Body of pancreas (tissue), 4 donors: ENCODE measurements at places on chromosomes 1 and 21. TPM values are rescaled to one million over a fixed set of nuclear protein-coding genes. Genes with fewer than 3 reads are reported as not detected.

Gene ZBTB37
- 6.2 TPM for total RNA-seq

Gene KRTAP21-2
- not detected for total RNA-seq

Gene DMRTA2
- not detected for total RNA-seq

Gene MAP3K7CL
- 5.2 TPM for total RNA-seq

Gene FCGR2B
- total RNA-seq, result 1.3 TPM

Gene HENMT1
- 1.3 TPM for total RNA-seq

Gene VHLL
- total RNA-seq, result not detected

Gene OR6N1
- total RNA-seq, result not detected

Gene LCE6A
- not detected for total RNA-seq

Gene PRELP
- total RNA-seq, result 14.8 TPM

Gene RSPO1
- total RNA-seq, result 0.66 TPM

Gene TNFRSF8
- not detected for total RNA-seq

Gene OXCT2
- 4.6 TPM for total RNA-seq

GRCh38 chr1:41983451-41983850 lies 64.7 kb upstream of the HIVEP3 start:
- H3K4me1 ChIP-seq, result no peaks in the 10 kb centered on the region
- H3K27me3 ChIP-seq, result no peaks in the 10 kb centered on the region
- no peak for DNase-seq
- H3K27ac ChIP-seq, result no peak overlapping the region
- no peaks in the 10 kb centered on the region for H3K36me3 ChIP-seq

DNA sequence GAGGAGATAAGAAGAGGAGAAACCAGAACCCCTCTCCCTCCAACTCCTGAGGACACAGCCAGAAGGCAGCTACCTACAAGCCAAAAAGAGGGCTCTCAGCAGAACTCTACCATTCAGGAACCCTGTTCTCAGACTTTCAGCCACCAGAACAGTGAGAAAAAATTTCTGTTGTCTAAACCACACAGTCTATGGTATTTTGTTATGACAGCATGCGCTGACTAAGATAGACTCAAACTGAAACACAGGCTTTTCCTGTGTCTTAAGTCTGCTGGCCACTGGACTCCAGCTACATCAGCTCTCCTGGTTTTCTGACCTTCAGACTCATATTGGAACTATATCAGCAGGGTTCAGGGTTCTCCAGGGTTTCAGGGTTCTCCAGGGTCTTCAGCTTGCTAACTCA lies 126.5 kb upstream of the TNFSF4 start:
- H3K36me3 ChIP-seq, result no peaks in the 10 kb centered on the region
- no peaks in the 10 kb centered on the region for H3K27me3 ChIP-seq
- no peaks in the 10 kb centered on the region for H3K4me1 ChIP-seq
- no peak for DNase-seq

GRCh38 chr21:14880922-14881321 lies 183.9 kb downstream of the NRIP1 start:
- no peak overlapping the region for H3K4me3 ChIP-seq
- no peaks in the 10 kb centered on the region for H3K36me3 ChIP-seq
- no peak for DNase-seq
- no peak overlapping the region for H3K27ac ChIP-seq
- peaks cover 14% of the 10 kb centered on the region for H3K4me1 ChIP-seq
- no peaks in the 10 kb centered on the region for H3K27me3 ChIP-seq

DNA sequence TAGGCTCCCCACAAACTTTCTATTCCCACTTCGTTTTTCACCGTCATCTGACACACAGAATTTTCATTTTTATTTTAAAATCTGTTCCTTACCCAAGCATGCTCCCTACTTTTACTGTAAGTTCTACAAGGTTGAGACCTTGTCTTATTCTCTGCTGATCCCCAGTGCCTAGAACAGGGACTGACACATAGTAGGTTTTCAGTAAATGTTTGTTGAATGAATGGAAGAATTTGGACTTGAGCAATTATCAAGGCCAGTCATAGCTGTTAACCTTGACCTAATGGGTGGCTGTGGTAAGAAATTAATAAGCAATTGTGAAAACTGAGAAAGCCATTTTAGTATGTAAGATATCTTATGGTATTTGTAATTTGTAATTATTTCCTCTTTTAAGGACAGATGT lies 71.1 kb downstream of the LAMC1 start:
- no peak overlapping the region for H3K27ac ChIP-seq
- no peak for DNase-seq
- no peaks in the 10 kb centered on the region for H3K27me3 ChIP-seq
- no peak overlapping the region for H3K4me3 ChIP-seq
- H3K36me3 ChIP-seq, result no peaks in the 10 kb centered on the region

GRCh38 chr1:248914796-248915381 lies 8.9 kb downstream of the PGBD2 start:
- no peaks in the 10 kb centered on the region for H3K27me3 ChIP-seq
- peaks cover 5% of the 10 kb centered on the region for H3K4me1 ChIP-seq
- H3K4me3 ChIP-seq, result no peak overlapping the region
- DNase-seq, result no peak
- no peak overlapping the region for H3K27ac ChIP-seq

GRCh38 chr1:108716437-108717230 lies 3.9 kb downstream of the FNDC7 start:
- peaks cover 9% of the 10 kb centered on the region for H3K4me1 ChIP-seq
- no peak for DNase-seq
- H3K36me3 ChIP-seq, result no peaks in the 10 kb centered on the region
- no peaks in the 10 kb centered on the region for H3K27me3 ChIP-seq

DNA sequence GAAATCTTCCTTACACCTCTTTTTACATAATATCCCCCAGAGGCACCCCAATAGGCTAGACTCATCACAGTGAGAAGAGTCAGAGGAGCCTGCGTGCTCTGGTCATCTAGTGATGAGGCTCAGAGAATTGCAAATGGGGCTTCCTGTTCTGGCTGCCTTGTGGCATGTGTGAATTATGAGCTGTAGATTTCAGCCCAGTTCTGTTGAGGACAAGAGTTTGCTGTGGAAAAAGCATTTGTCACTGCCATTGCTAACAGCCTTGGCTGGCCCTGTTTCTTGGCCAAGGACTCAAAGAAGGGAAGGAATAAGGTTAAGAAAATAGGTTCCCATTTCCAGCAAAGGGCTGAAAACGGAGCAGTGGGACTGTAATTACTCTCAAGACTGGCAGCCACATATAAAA lies 30.7 kb downstream of the MRAP start:
- H3K4me3 ChIP-seq, result no peak overlapping the region
- H3K27ac ChIP-seq, result no peak overlapping the region
- H3K27me3 ChIP-seq, result no peaks in the 10 kb centered on the region
- no peaks in the 10 kb centered on the region for H3K4me1 ChIP-seq

GRCh38 chr1:33093004-33093403 lies 12.1 kb downstream of the AZIN2 start:
- DNase-seq, result no peak
- no peaks in the 10 kb centered on the region for H3K36me3 ChIP-seq
- H3K4me3 ChIP-seq, result no peak overlapping the region

DNA sequence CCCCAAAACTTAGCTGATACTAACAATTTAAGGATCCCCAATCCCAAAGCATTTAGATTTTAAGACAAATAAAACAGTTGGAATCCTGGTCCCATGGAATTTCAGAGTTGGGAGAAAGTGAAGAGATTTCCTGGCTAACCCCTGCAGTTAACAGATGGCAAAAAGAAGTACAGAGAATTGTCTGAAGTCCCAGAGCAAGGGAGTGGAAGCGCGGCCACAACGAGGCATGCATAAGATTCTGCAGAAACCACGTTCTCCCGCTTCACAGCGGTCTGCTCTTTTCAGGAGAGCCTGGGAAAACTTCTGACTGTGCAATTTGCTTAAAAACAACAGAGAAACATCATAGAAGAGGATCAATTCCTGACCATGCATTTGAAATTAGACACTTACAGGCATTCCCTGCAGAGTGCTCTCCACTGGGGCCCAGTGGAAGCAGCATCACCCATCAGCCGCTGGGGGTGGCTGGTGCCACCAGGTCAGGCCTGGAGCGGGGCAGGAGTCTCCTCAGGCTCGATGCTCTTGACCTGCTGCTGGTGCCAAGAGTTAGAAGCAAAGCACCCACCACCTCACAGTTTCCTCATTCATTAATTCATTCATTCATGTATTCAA lies 226.7 kb upstream of the POU3F1 start:
- no peaks in the 10 kb centered on the region for H3K4me1 ChIP-seq
- no peak overlapping the region for H3K27ac ChIP-seq
- H3K36me3 ChIP-seq, result no peaks in the 10 kb centered on the region
- no peaks in the 10 kb centered on the region for H3K27me3 ChIP-seq

GRCh38 chr1:118947790-118948189 lies 40.4 kb downstream of the TBX15 start:
- H3K27me3 ChIP-seq, result no peaks in the 10 kb centered on the region
- H3K4me3 ChIP-seq, result no peak overlapping the region
- no peaks in the 10 kb centered on the region for H3K4me1 ChIP-seq
- no peak overlapping the region for H3K27ac ChIP-seq

GRCh38 chr1:73106931-73107330 lies 824.6 kb upstream of the NEGR1 start:
- H3K27me3 ChIP-seq, result no peaks in the 10 kb centered on the region
- no peaks in the 10 kb centered on the region for H3K36me3 ChIP-seq
- no peak overlapping the region for H3K27ac ChIP-seq
- no peak for DNase-seq

DNA sequence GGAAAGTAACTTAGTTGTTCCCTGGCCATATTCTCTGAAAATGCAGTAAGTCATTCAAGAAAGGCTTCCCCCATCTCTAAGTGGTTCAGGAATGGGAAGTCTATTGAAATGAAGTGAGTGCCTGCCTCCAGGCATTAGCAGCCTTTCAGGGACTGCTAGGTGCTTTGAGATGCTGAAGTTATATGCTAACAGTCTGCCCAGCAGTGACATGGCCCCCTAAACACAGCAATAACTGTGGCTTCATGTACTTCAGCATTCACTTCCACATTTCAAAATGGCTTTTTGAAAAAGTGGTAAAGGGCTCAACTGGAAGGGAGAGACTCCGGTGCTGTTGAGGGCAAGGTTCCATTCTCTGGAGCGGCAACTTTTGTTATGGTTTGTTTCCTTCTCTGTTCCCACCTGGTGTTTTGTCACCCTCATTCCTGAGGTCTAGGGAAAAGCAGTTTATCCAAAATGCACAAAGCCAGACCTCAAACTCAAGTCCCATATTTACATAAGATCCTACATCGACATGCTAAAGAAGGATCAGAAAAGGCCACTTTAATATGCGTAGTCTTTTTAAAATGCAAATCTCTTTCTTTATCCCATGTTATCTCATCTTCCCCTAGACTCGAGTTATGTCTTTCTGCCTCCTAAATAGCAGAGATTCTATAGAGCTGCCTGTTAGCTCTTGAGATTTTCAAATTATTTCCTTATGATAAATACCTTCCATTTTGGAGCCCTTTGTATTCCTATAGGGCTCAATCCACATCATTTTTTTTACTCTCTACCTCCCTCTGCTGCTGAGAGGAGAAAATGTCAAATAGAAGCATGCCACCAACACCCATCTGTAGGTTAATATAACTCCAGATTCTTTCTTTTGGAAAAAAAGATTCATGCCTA lies 34.2 kb upstream of the LRRC8C start:
- no peaks in the 10 kb centered on the region for H3K27me3 ChIP-seq
- H3K4me3 ChIP-seq, result no peak overlapping the region
- no peaks in the 10 kb centered on the region for H3K4me1 ChIP-seq
- DNase-seq, result no peak

DNA sequence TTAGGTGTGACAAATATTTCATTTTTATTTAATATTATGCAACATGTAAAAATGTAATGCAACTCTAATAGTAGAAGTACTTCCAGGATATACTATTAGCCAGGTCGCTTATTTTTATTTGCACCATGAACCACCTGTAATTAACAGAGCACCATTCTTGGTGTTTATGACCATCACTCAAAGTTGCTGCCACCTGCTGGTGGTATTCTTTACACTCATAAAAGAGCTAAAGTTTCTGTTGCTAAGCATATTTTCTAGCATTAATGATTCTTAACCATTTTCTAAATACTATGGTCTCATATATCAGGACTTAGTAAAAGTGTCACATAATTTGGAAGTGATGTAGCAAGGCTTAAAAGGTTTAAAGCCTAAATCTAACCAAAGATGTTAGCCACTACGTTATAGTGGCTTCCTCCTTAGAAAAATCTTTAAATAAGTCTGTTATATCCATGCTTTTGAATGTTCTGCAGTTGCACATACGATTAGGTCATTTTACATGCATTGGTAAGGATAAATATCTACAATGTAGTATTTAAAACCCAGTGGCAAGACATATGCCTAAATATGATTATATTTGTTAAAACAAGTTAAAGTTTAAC lies 244.5 kb downstream of the NEGR1 start:
- H3K4me3 ChIP-seq, result no peak overlapping the region
- no peaks in the 10 kb centered on the region for H3K27me3 ChIP-seq

- no peaks in the 10 kb centered on the region for H3K27me3 ChIP-seq
- no peak overlapping the region for H3K4me3 ChIP-seq
- no peak overlapping the region for H3K27ac ChIP-seq
- no peaks in the 10 kb centered on the region for H3K4me1 ChIP-seq
- no peak for DNase-seq
These were observed 82.9 kb upstream of the CXADR start for GRCh38 chr21:17429936-17430335.

DNA sequence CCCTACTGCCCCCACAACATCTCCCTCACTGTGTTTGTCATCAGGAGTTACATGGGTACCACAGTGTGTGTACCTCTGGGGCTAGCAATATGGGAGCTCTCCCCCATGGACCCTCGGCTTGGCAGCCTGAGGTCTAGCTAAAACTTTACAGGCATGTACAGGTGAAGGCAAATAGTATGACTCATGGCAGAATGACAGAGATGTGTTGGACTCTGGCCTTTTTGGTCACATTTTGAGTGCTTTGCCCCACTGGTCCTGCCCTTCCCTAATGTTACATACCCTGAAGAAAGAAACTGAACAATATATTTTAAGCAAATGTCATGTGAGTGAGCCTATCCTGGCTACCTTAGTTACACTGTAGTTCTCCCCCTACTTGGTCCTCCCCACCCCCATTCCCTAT lies 124.0 kb downstream of the NGF start:
- H3K4me1 ChIP-seq, result peaks cover 18% of the 10 kb centered on the region
- H3K27me3 ChIP-seq, result no peaks in the 10 kb centered on the region
- H3K36me3 ChIP-seq, result no peaks in the 10 kb centered on the region
- no peak overlapping the region for H3K4me3 ChIP-seq
- no peak for DNase-seq

GRCh38 chr1:212062832-212063438 lies 27.4 kb downstream of the DTL start:
- no peaks in the 10 kb centered on the region for H3K4me1 ChIP-seq
- no peaks in the 10 kb centered on the region for H3K27me3 ChIP-seq

DNA sequence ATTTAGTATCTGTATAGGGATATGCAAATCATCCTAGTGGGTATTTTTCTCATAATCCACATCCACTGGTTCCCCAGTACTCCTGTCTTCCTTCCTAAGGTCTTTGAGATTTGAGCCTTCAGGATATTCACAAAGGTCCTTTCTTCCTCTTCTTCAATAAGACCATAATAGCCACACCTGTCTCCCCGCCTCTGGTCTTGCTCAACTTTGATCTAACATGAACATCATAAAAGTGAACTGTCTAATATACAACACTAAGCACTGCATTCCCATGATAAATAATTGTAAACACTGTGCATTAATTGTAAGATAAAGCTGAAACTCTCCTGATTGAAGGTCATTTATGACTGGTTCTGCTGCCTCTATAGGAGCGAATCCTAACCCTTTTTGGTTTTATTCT lies 184.6 kb downstream of the DENND1B start:
- no peak overlapping the region for H3K4me3 ChIP-seq
- H3K27me3 ChIP-seq, result no peaks in the 10 kb centered on the region
- no peak overlapping the region for H3K27ac ChIP-seq
- H3K36me3 ChIP-seq, result no peaks in the 10 kb centered on the region
- DNase-seq, result no peak
- peaks cover 4% of the 10 kb centered on the region for H3K4me1 ChIP-seq

- no peaks in the 10 kb centered on the region for H3K27me3 ChIP-seq
- H3K36me3 ChIP-seq, result no peaks in the 10 kb centered on the region
- DNase-seq, result no peak
- no peak overlapping the region for H3K27ac ChIP-seq
These were observed 113.4 kb downstream of the GRIK3 start for GRCh38 chr1:36920801-36921405.
